Sciatic nerve (tissue), 2 donors: ENCODE measurements at places on chromosomes 11 and 22.

DNA sequence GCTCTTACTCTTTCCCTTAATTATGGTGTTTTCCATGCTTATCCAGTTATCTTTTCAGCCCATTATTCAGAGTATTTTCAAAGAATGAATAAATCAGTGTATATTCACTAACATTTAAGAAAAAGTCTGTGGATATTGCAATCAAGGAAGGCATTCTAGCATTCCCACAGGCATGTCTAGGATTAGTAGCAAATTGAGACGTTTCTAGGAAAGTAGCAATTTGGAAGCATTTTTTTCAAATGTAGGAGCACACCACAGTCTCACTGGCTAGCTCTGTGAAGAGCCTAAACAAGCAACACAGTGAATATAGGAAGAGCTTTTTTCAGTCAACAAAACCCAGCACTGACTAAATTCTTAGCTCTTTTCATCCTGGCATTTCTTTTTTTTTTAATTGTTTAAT lies 65.4 kb downstream of the CCDC34 start:
- no peak for DNase-seq

DNA sequence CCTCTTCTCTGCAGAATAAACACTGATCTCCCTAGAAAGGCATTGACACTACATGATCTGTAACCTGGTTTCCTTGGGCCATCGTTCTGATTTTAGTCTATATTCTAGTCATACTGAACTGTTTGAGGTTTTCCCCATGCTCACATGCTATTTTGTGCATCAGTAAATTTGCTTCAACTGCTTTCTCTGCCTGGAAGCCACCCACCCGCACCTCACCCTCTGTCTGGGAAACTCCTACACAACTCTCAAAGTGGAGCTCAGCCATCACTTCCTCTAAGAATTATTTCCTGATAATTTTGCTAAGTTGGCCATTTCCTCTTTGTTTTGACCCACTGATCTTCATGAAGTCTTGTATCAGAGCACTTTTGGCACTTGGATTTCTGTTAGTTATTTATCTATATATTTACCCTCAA lies 36.1 kb downstream of the MMP20 start:
- DNase-seq: no peak

DNA sequence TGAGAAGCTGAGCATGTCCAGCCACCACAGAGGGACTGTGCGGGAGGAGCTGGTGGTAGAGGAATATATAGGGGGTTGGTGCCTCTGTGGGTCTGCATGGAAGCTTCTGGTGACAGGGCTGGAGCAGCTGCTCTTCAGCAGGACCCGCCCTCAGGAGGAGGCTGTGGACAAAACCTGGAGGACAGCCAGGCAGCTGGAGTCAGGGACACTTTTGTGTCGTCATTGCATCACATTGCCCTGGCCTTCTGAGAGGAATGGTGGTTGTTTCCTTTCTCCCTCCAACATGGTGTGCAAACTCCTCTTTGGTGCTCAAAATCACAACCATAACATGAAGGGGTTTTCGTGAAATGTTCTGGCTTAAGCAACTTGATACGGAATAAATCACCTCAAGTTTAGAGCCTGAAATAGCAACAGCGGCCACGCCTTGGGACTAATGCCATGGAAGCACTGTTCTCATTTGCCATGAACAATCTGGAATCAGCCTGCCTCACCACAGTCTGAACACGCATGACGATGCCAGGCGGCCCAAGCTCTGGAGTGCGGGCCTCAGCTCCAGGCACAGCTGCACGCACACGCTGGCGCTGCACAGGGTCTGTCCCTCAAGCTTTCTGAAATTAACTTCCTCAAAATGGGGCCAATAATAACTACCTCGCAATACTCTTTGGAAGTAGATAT lies 17.1 kb upstream of the CSRP3 start:
- DNase-seq: no peak

- DNase-seq: peak; percentile 53
These were observed 43.5 kb downstream of the GNB1L start for GRCh38 chr22:19811211-19811621.

DNA sequence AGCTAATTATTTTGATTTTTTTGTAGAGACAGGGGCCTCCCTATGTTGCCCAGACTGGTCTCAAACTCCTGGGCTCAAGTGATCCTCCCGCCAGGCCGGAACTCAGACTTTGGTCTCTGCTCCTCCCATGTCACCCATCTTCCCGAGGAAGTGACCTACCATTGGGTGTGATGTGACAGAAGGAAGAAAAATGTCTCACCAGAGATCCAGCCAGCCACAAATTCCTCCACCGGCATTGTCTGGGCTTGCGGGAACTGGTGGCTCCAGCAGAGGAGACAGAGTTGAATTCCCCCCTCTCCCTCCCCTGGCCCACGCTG lies 772 bp downstream of the SLC25A45 start:
- DNase-seq: no peak

DNA sequence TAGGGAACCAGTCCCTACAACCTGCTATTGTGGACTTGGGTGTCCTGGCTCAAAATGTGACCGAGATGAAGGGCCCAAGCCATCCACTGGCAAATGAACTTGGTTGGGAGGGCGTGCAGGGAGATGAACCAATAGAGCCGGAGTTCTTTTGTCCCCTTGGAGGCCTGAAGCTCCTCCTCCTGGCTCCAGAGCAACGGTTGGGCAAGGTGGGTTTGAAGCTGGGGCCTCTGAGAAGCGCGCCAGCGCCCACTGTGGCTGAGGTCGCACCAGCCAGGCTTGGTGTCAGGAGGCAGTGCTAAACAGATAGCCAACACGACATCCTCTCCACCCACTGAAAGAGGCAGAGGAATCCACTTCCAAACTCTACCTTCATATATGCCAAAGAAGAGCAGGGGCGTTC lies 36.0 kb upstream of the PACSIN2 start:
- DNase-seq: no peak

- peak; percentile 58 for DNase-seq
These were observed 34.9 kb upstream of the OR10G7 start for GRCh38 chr11:124075841-124076651.

- no peak for DNase-seq
These were observed 101.7 kb upstream of the GRAMD1B start for GRCh38 chr11:123328281-123328867.

GRCh38 chr11:5679811-5680210 lies 5.1 kb downstream of the TRIM5 start:
- no peak for DNase-seq

DNA sequence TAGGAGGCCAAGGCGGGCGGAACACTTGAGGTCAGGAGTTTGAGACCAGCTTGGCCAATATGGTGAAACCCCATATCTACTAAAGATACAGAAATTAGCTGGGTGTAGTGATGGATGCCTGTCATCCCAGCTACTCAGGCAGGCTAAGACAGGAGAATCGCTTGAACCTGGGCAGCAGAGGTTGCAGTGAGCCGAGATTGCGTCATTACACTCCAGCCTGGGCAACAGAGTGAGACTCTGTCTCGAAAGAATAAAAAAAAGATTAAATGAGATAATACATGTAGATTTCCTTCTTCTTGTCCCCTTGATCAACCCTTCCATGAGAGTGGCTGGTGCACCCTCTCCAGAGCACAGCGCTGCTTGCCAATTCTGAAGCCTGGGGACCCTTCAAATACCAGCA lies 106.9 kb downstream of the ST3GAL4 start:
- DNase-seq: no peak

DNA sequence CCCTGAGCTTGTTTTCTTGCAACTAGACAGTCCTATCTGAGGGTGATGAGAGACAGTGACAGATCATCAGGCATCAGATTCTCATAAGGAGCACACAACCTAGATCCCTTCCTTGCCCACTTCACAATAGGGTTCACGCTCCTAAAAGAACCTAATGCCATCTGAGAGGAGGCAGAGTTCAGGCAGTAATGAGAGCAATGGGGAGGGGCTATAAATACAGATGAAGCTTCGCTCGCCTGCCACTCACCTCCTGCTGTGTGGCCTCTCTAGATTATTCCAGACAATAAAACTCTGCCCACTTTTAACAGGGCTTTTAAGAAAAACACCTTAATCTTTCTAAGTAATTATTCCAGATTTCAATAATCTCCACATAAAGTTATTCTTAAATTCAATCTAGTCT lies 43.9 kb upstream of the PAK1 start:
- no peak for DNase-seq
